Heart left ventricle (tissue), 16 donors: ENCODE measurements at places on chromosomes 11 and 22.

DNA sequence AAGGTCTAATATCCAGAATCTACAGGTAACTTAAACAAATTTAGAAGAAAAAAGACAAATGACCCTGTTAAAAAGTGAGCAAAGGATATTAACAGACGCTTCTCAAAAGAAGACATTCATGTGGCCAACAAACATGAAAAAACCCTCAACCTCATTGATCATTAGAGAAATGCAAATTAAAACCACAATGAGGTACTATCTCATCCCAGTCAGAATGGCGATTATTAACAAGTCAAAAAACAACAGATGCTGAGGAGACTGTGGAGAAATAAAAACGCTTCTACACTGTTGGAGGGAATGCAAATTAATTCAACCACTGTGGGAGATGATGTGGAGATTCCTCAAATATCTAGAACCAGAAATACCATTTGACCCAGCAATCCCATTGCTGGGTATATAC, 67.2 kb downstream of the SLC17A6 start:
- DNase-seq: no peak

- peak; percentile 29 for DNase-seq
Observed at GRCh38 chr22:46004105-46004866, 27.3 kb upstream of the WNT7B start.

DNA sequence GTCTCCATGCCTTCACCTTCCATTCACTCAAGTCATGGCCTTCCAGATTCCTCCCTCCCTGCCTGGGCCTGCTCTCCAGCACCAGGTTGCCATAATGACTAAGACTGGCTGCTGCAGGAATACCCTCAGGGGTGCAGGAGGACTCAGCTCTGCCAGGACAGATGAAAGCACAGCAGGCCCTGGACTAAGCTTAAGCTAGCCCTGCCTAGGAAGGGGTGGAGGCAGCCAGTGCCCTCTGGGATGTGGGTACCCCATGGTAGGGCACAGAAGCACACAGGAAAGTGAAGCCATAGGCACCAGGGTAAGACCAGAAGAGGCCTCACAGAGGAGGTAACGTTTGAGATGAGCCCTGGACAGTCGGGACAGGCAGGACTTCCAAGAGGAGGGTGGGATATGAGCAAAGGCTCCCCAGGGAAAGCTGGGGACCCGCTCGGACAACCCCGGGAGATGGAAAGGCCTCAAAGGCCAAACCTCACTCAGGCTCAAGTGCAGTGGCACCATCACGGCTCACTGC, 3.0 kb upstream of the RIN1 start:
- no peak for DNase-seq

- DNase-seq: no peak
Observed at GRCh38 chr11:57283231-57283990, 41.3 kb downstream of the TNKS1BP1 start.

DNA sequence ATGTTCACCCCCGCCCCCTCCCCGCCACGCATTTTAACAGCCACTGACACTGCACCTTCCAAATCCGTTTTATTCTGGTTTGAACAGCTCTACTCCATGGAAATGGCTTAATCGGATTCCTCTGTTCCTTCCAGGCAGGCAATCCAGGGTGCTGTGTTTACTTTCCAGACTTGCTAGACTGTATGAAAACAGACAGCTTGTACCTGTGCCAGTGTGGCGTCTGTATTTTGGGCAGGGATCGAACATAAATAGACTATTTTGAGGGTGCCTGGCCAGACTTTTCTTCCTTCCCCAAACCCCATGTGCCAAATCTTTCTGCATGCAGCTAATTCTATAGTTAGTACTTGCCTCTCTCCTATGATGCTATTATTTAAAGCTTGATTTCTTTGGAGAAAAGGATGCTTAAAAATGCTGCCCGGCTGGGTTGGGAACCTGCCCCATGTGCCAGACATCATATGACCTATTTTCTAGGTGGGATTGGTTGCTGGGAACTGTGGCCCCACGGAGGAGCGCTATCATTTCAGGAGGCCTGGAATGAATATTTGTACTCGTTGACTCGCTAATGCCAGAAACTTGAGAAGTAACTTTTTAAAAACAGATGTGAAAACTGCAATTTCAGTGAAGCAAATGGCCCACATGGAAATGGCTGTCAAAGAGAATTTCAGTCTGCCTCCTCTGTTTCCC, 814.8 kb downstream of the BRD1 start:
- no peak for DNase-seq

DNA sequence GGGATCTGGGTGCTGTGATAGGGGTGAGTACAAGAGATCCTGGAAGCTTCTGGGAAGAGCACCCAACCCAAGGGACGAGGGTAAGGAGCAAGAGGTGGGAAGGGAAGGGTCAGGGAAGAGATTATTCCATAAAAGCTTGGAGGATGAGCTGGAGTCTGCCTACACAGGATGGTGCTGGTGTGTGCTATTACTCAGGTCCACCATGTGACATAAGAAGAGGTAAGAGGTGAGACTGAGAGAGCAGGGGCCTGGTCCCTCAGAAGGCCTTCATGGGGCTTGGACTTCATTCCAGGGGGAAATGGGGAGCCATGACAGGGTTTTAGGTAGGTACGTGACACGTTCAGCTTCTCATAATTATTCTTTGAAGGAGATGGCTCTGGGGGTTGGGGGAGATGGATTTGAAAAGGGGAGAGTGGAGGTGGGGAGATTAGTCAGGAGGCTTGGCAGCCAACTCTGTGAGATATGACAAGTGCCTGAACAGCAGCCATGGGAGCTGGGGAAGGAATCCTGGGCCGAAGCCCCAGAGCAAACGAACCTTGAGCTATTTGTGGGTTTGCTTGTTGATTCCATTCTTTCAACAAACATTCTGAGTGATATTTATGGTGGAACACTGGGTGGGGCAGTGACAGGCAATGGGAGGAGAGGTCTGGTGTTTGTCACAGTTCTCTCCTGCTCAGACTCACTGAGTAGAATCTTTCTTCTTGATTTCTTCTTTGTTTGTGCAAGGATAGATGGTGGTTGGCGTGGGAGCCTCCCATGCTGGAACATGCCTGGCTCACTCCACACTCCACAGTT, 11.2 kb upstream of the NCAM1 start:
- peak; percentile 60 for DNase-seq

- DNase-seq: peak; percentile 53
Observed at GRCh38 chr22:22463855-22464540, 44.5 kb downstream of the ZNF280B start.

DNA sequence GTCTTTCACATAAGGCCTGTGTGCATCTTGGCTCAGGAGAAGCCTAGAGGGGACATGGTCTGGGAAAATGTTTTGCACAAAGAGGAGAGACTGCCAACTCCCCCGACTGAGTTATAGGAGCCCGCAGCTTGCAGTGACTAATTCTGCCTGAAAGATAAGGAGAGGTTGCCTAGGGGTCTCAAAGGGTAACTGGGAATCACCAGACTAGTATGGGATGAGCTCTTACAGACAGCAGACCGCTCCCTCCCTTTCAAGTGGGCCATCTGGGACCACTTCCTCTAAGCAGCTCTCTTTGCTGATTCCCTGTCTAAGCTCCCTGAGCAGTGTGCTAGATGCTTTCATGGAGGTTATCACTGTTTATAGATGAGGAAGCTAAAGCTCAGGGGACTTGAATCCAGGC, 105.1 kb downstream of the TENM4 start:
- DNase-seq: no peak

DNA sequence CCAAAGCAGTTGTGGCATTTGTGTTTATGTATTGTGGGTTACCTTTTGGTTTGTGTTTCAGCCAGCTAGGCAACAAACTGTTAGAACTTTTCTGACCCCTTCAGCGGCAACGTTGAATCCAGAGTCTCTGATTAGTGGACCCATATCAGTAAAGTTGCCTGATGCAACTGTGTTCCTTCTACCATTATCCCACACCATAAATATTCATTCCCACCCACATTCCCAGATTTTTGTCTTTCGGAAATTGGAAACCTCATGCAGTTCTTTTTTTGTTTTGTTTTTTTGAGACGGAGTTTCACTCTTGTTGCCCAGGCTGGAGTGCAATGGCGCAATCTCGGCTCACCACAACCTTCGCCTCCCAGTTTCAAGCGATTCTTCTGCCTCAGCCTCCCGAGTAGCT, 30.7 kb upstream of the RBX1 start:
- no peak for DNase-seq

- no peak for DNase-seq
Observed at GRCh38 chr22:35375031-35375430, 5.9 kb upstream of the HMOX1 start.

- no peak for DNase-seq
Observed at GRCh38 chr22:19483481-19484244, 3.9 kb downstream of the CDC45 start.

DNA sequence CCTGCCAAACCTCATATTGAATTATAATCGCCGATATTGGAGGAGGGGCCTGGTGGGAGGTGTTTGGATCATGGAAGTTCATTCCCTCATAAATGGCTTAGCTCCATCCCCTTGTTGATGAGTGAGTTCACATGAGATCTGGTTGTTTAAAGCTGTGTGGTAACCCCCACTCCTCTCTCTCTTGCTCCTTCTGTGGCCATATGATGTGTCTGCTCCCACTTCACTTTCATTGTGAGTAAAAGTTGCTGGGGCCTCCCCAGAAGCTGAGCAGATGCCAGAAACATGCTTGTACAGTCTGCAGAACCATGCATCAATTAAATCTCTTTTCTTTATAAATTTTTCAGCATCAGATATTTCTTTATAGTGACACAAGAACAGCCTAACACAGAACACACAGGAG, 929.0 kb upstream of the FAT3 start:
- no peak for DNase-seq

- no peak for DNase-seq
Observed at GRCh38 chr11:61338783-61339489, 5.9 kb downstream of the TKFC start.

DNA sequence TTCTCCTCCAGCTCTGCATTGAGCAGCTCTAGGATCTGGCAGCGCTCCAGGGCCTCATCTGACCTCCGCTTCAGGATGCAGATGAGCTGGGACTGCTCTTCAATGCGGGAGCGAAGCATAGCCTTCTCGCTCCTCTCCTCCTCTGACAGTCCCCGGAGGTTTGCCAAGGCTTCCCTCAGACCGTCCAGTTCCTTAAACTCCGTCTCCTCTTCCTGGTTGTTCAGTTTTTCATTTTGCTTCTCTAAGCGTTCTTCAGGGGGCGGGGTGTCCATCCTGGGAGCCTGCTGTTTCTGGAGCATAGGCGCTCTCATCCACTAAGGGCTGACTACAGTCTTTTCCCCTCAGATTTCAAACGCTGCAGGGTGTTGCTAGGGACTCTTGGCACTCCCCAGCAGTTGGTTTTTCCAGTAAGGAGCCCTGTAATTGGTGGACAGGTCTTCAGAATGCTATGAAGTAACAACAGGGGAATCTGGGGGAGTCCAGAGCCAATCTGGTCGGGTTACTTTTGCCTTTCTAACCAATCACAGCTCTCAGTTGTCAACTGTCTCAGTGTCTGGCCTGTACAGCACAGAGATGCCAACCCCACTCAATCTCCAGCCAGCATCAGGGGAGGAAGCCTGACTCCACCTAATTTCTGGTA, at the start of gene CCDC89:
TSS of gene CCDC89 (minus strand) at position 376 of the 640 bp plus-strand sequence. CDS start at position 311, 65 bp downstream.
- DNase-seq: peak; percentile 85

GRCh38 chr22:30214703-30215407, 31.7 kb downstream of the LIF start:
- no peak for DNase-seq

DNA sequence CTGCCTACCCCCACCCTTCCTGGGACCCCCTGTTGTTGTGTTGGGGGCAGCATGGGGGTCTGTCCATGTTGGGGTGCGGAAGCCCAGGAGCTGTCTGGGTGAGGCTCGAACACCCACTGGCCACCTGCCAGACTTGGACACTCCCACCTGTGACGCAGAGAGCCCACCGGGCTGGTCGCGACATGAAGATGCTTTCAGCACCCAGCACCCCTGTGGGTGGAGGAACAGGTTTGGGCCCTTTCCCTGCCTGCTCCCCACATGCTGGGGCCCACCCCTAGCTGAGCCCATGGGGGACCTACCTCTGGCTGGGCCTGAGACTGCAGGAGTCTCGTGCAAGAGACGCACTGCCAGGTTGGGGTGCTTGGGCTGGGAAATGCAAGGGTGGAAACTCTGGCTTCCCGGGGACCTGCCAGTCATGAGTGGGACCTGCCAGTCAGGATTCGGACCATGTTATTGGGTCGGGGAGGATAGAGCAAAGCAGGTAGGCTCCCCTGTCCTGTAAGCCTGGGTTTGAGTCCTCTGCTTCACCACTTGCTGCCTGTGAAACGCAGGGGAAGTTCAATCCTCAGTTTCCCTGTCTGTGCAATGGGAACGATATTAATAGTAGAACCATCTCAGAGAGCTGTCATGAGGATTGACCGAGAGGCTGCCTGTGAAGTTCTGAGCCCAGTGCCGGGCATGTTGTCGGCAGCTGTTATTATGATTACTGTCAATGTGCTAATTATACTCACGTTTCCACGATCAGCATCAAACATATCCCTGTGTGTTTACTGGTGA, 24.1 kb downstream of the KIAA1671 start:
- DNase-seq: no peak
